ENCODE measurements at places on chromosomes 6 and 20.

DNA sequence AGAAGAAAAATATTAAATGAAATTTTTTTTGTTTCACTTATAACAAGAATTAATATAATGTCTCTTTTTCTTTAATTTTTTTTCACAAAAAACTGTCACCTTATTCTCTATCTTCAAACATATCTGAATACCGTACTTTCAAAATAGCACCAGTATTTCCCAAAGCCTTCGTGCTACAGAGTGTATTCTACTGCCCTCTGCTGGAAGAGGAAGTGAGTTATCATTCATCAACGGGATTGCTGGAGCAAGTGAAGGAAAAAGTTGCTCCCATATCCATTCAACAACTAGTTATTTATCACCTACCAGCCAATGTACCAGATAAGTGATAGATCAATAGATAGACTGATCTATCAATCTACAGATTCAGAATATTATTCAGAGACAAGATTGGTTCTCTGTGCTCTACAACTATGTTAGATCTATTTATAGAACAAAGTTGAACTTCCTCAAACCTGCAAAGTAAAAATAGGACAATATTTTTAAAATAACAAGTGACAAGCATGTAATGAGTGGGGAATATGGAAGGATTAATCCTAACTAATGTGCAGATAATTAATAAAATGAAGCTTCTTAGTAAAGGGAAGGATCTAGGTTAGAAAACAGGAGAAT, 26.7 kb upstream of the TFAP2B start:
- DNase-seq, result no peak

- DNase-seq, result no peak
Measured at GRCh38 chr6:95741045-95741444, 163.7 kb downstream of the MANEA start.

DNA sequence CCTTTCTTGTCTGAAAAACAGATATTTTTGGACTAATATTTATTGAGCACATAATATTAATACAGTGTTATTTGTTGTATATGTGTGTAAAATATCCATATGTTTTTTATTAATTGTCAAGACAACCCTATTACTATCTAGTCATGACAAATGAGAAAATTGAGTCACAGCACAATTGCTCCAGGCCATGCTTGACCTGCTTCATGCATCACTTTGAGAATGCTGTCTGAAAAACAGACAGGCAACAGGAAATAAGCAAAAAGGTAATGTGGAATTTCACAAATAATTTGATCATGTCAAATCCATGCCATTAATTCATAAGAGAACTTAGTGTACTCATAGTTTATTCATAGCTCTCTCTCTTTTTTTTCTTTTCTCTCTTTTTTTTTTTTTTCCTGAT, 246.5 kb downstream of the RIMS1 start:
- no peak for DNase-seq

- no peak for DNase-seq
Measured at GRCh38 chr6:55913228-55914195, 38.1 kb upstream of the BMP5 start.

GRCh38 chr20:49821870-49822331, 9.3 kb downstream of the SLC9A8 start:
- DNase-seq, result no peak

DNA sequence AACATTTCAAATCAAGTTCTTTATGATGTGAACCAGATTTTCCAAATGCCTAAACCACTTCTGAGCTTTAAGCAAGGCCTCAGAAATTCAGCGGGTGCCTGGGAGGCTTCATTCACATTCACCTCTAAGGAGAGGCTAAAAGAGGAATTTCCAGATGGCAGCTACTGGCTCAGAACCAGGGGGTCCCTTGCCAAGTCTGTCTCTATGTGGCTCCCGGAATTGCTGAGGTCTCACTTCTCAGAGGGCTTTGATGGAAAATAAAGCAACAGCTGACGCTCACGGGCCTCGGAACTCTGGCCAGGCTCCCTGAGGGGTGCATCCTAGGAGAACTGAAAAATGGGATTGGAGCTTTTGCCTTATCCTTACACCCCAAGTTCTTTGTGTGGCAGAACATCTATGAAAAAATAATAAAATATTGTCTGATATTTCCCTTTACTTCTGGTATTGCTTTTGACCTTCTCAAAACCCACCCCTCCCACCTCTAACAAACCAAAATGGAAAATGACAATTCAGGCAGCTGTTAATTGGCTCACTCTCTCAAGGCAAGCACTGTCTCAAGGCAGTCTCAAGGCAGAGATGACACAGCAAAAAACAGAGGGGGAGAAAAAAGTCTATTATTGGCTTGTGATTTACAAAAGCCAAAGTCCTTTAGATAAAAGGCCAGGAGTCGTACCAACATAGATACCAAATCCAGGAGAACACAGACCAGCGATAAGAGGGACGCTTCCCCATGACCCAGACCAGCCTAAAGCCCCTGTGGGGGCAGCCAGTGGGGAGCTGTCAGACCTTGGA, 21.8 kb upstream of the LRRN4 start:
- DNase-seq, result no peak

DNA sequence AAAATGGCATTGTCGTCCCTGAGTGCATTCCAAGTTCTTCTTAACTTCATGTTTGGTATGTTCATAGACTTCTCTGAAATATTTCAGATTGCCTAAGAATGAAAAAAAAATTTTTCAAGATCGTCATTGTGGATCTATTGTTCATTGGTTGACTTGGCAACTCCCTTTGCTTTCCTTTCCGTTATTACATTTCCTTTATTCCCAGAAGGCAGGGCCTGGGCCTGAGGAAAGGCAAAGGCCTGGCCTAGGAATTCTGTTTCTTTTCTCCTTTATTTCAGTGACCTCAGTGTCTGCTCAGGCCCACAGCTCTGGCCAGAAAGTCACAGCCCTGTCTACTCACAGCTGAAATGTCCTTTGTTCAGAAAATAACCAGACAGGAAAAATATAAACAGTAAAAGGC, 401.6 kb upstream of the PLCB4 start:
- no peak for DNase-seq

DNA sequence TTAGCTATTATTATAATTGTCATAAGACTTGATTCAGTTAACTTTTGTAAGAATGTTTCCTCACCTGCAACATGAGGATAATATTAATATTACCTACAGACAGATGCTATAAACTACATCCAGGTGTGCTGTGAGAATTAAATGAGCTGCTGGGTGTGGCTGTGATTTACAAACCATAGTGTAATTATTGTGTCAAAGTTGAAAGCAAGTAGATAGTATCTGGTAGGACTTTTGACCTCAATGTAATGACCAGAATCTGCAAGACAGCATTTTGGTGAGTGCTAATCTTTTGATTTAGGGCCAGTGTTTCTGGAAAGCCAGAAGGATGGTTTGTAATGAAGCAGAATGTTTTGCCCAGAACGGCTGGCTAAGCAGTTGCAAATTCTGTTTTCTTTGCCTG, 162.5 kb downstream of the TRMT11 start:
- DNase-seq, result no peak

DNA sequence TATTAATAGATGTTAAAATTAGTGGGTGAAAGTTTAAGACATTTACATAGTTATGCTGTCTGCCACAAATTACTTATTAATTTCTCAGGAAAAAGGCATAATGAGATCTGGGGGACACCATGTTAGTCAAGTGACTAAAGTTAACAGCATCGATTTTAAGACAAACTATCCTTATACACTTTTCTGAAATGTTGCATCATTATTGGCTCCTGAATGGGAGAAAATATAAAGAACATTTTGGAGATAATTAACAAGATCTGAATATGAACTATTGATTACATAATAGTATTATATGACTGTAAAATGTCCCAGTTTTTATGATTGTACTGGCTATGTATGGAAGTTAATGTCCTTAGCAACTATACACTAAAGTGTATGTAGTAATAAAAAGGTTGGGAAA, 7.9 kb downstream of the OR2B3 start:
- no peak for DNase-seq

GRCh38 chr6:130780122-130780521, 47.1 kb upstream of the SMLR1 start:
- no peak for DNase-seq

GRCh38 chr6:53441035-53441493, 92.3 kb upstream of the ELOVL5 start:
- no peak for DNase-seq

DNA sequence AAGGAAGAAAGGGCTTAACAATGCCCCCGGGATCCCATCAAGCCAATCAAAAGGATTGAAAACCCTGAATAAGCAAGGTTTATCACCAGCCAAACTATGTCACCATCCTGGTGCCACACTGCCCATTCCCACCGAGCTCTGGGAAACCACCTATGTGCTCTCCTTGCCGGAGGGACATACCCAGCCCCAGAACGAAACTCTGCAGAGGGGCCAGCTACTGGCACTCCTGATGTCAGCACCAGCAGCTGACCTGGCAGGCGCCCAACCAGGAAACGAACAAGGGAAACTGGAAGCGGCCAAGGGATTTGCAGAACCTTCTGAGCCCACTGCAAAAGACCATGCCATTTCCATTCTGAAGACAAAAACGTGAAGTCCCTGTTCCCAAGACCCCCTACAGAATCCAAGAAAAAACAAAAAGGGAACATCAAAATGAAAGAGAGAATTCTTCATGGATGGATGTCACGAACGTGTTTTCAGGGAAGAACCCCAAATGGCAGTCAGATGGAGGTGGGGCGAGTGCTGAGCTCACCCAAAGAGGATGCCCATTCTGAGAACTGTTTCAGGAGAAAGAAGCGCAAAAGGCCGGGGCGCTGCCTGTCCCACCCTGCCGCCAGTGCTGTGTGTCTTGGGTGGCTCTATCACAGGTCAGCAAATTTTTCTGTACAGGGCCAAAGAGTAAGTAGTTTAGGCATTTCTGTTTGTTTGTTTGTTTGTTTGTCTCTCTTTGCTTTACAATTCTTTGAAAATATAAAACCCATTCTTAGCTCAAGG, 305.2 kb downstream of the ESR1 start:
- DNase-seq, result no peak

DNA sequence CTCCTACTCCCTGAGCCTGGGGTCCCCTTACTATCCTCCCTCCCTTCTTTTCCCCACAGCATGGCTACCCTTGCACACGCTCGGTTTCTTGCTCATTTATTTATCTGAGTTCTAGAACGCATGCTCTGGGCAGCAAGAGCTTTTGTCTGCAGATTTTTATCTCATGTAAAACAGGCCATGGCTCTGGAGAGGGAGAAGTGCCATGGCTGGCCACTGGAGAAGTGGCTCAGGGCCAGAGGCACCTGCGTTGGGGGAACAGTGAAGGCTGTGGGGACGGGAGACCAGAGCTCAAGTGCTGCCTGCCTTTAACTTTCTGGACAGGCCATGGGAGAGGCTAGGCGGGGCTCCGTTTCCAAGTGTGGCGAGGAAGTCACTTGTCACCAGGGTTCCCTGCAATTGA, 177.7 kb upstream of the SULF2 start:
- no peak for DNase-seq

GRCh38 chr6:89311853-89312531, 3.1 kb downstream of the GABRR2 start:
- DNase-seq, result no peak

DNA sequence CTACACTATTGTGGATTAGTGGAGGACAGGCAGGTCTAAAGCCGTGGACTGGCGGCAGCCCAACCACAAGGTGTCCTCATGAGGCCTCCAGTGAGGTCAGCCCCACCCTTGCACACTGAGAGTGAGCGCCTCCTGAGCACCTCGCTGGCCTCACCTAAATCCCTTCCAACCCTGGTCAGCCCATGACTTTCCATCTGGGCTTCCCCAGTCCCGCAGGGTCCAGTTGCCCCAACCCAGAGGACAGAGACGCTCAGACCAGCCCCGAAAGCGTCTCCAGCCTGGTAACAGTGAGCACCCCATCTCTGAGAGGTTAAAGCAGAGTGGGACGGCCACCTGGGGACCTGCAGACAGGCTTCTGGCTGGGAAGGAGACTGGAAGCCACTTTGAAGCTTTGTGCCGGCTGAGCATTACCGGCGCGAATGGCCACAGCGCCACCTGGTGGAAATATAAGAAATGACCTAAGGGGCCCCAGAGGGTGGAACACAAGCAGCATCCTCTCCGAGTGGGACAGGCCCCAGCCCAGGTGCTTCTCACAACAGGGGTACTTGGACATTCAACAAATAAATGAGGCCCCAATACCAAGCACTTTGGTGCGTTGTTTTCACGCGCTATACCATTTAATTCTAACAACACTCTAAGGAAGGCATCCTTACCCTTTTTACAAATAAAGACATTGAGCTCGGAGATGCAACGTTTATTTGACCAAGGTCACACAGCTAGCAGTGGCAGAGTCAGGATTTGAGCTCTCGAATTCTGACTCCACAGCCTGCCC, 65.7 kb upstream of the TOP1 start:
- DNase-seq, result peak; percentile 73

GRCh38 chr20:49185071-49185761, 2.9 kb downstream of the STAU1 start:
- DNase-seq, result no peak

GRCh38 chr20:3447321-3447720, 23.5 kb upstream of the ATRN start:
- no peak for DNase-seq

- no peak for DNase-seq
Measured at GRCh38 chr6:19692506-19693298, 144.5 kb upstream of the ID4 start.

GRCh38 chr6:12010635-12011275, 1.4 kb upstream of the HIVEP1 start:
- DNase-seq, result no peak

- peak; percentile 66 for DNase-seq
Measured at GRCh38 chr20:63580796-63581461, 6.9 kb upstream of the HELZ2 start.

- DNase-seq, result no peak
Measured at GRCh38 chr6:109313139-109313538, 69.1 kb downstream of the CD164 start.

- no peak for DNase-seq
Measured at GRCh38 chr20:62238569-62239277, 402 bp downstream of the OSBPL2 start.

- no peak for DNase-seq
Measured at GRCh38 chr6:56915832-56916231, 39.1 kb upstream of the BEND6 start.

- no peak for DNase-seq
Measured at GRCh38 chr6:147099974-147100373, 104.2 kb upstream of the STXBP5 start.

- no peak for DNase-seq
Measured at GRCh38 chr6:160081398-160081797, 40.2 kb upstream of the SLC22A1 start.

- DNase-seq, result no peak
Measured at GRCh38 chr20:63285636-63286615, 7.1 kb upstream of the COL20A1 start.

- no peak for DNase-seq
Measured at GRCh38 chr6:29598172-29598747, 13.3 kb downstream of the OR2H2 start.

DNA sequence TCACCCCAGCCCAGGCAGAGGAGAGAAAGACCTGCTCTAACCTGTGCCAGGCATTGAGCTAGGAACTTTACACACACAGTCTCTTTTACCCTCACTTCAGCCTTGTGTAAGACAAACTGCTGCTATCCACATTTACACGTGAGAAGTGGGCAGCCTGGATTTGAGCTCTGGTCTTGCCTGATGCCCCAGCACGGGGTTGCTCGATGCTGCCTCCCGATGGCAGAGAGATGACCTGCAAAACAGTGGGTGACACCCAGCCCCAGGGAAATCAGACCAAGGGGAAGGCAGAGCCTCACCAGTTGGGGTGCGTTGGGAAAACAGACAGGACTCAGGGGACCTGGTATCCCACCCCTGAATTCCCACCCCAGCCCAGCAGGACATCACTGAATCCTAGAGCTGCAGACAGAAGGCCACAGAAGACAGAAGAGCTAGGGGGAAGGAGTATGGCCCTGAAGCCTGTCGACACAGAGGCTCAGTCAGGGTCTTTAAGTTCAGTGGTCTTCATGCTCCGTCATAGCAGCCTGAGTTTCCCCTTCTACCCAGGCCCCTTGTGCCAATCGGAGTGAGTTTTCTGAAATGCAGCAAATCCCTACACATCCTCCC, 990 bp downstream of the BPI start:
- no peak for DNase-seq

All from GM12892 (cell line).